ENCODE measurements at places on chromosomes 11 and 22. TPM values are rescaled to one million over a fixed set of nuclear protein-coding genes. Genes with fewer than 3 reads are reported as not detected.

DNA sequence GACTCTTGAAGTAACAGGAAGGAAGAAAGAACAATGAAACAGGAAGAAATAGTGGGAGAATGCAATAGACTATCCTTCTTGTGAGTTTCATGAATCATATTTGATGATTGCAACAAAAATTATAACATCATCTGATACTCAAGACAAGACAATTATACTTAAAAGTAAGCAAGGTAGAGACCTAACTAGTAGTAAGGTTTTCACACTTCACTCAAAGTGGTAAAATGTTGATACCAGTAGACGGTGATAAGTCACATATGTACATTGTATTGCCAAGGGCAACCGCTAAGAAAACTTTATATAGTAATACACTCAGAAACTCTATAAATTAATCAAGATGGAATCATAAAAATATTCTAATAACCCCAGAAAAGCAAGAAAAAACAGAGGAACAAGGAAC lies 107.8 kb downstream of the CYP2R1 start:
- no peaks in the 10 kb centered on the region for H3K4me1 ChIP-seq
- DNase-seq, result no peak
- H3K36me3 ChIP-seq, result no peaks in the 10 kb centered on the region
- H3K27me3 ChIP-seq, result no peaks in the 10 kb centered on the region
- H3K4me3 ChIP-seq, result no peak overlapping the region

GRCh38 chr11:112537846-112538330 lies 277.2 kb upstream of the PLET1 start:
- no peak for DNase-seq
- H3K36me3 ChIP-seq, result no peaks in the 10 kb centered on the region
- H3K27me3 ChIP-seq, result no peaks in the 10 kb centered on the region
- no peak overlapping the region for H3K4me3 ChIP-seq
- no peak overlapping the region for H3K27ac ChIP-seq

DNA sequence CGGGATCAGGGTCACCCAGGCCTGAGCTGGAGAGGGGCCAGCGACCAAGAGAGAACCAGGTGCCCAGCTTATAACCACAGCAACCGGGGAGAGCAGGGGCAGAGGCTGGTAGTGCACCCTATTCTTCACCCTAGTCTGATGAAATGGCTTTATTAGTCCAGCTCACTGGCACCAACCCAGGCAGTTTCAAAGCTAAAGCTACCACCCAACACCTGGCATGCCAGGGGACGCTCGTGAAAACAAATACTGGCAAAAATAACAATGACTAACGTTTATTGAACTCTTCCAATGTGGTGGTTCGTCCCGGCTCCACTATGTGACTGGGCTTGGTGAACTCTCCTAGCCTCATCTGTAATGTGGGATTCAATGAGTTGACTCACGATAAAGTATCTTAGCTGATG lies 30.6 kb downstream of the SCGB1A1 start:
- no peaks in the 10 kb centered on the region for H3K4me1 ChIP-seq
- no peak overlapping the region for H3K27ac ChIP-seq
- H3K36me3 ChIP-seq, result no peaks in the 10 kb centered on the region
- no peaks in the 10 kb centered on the region for H3K27me3 ChIP-seq
- no peak for DNase-seq

GRCh38 chr22:19791894-19792293 lies 31.3 kb downstream of the TBX1 start:
- H3K4me3 ChIP-seq, result no peak overlapping the region
- no peak overlapping the region for H3K27ac ChIP-seq
- no peaks in the 10 kb centered on the region for H3K36me3 ChIP-seq
- no peak for DNase-seq

- H3K27ac ChIP-seq, result no peak overlapping the region
- DNase-seq, result no peak
- H3K36me3 ChIP-seq, result no peaks in the 10 kb centered on the region
- no peak overlapping the region for H3K4me3 ChIP-seq
- H3K4me1 ChIP-seq, result no peaks in the 10 kb centered on the region
Measured at GRCh38 chr11:102812188-102812587, 14.2 kb upstream of the MMP1 start.

- no peak overlapping the region for H3K4me3 ChIP-seq
- H3K27ac ChIP-seq, result no peak overlapping the region
- H3K36me3 ChIP-seq, result peaks cover 14% of the 10 kb centered on the region
- H3K4me1 ChIP-seq, result no peaks in the 10 kb centered on the region
- DNase-seq, result peak; percentile 69
Measured at GRCh38 chr11:975827-976226, 50.2 kb downstream of the AP2A2 start.

GRCh38 chr22:36343070-36343719 lies 44.6 kb downstream of the MYH9 start:
- no peaks in the 10 kb centered on the region for H3K4me1 ChIP-seq
- H3K27me3 ChIP-seq, result no peaks in the 10 kb centered on the region
- peaks cover 37% of the 10 kb centered on the region for H3K36me3 ChIP-seq
- H3K27ac ChIP-seq, result no peak overlapping the region
- no peak for DNase-seq

- no peaks in the 10 kb centered on the region for H3K27me3 ChIP-seq
- H3K27ac ChIP-seq, result no peak overlapping the region
- H3K36me3 ChIP-seq, result no peaks in the 10 kb centered on the region
Measured at GRCh38 chr11:21144531-21144930, 475.1 kb downstream of the NELL1 start.

- H3K4me1 ChIP-seq, result no peaks in the 10 kb centered on the region
- DNase-seq, result no peak
- no peak overlapping the region for H3K27ac ChIP-seq
- no peak overlapping the region for H3K4me3 ChIP-seq
- no peaks in the 10 kb centered on the region for H3K36me3 ChIP-seq
Measured at GRCh38 chr11:60985501-60985900, 14.0 kb downstream of the CD6 start.

DNA sequence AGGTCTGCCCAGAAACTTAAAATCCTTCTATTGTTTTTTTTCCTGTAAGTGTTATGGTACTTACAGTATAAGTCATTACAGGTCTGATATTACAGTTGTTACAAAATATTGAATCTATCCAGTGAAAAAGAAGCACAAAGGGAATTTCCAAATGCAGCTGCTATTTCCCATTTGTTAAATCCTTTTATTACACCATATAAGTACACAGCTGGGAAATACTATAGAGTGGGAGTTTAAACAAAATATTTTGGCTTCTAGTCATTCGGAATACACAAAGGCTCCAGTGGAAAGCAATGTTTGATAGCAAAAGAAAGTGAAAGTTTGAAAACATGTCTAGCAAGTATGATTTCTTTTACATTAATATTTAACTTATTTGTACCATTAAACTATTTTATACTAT lies 18.0 kb downstream of the SOX6 start:
- H3K36me3 ChIP-seq, result no peaks in the 10 kb centered on the region
- H3K4me3 ChIP-seq, result no peak overlapping the region
- DNase-seq, result no peak
- H3K27ac ChIP-seq, result no peak overlapping the region

DNA sequence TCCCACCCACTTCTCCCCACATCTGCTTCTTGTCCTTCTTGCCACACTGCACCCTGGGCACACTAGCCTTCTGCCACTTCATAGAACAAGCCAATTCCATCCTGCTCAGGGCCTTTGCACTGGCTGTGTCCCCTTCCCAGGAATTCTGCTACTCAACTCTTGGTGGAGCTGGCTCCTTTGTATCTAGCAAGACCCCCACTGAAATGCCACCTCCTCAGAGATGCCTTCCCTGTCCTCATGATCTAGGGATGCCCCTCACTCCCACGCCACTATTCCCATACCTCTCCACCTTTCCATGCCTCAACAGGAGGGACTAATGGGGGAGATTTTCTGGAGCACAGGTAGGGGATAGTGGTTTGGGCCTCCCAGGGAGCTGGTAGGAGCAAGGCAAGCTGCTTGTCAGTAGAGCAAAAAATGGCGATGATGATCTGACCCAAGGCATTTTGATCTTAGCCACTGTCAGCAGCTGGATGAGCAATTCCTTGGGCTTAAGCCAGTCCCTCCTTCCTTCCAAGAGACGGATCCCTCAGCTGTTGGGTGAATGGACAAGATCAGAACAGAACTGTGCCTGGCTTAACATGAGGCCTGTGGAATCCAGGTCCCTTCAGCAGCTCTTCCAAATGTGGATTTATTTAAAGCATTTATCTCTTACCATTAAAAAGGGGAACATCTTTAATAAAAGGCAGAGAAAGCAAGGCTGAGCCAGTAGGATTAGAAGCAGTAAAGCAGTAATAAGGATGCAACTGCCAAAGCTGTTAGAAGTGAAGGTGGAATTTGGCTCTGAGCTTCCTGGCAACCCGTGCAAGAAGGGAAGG lies 4.0 kb upstream of the PRDM11 start:
- no peaks in the 10 kb centered on the region for H3K36me3 ChIP-seq
- H3K27ac ChIP-seq, result no peak overlapping the region
- no peaks in the 10 kb centered on the region for H3K4me1 ChIP-seq
- H3K4me3 ChIP-seq, result no peak overlapping the region

GRCh38 chr22:46067159-46068111 lies 82.9 kb upstream of the PPARA start:
- peaks cover 48% of the 10 kb centered on the region for H3K27me3 ChIP-seq
- DNase-seq, result no peak
- no peak overlapping the region for H3K27ac ChIP-seq
- H3K4me3 ChIP-seq, result no peak overlapping the region

DNA sequence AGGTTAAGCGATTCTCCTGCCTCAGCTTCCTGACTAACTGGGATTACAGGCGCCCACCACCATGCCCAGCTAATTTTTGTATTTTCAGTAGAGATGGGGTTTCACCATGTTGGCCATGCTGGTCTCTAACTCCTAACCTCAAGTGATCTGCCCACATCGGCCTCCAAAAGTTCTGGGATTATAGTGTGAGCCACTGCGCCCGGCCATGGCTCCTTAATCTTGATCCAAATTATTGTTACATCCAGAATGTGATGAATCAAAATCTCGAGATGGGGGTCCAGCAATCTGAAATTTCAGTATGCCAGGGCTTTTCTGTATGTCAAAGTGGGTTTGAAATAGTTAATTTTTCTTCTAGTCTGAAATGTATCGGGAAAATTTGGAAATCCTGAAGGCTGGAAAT lies 3.7 kb downstream of the RPL27A start:
- no peaks in the 10 kb centered on the region for H3K4me1 ChIP-seq
- no peak overlapping the region for H3K27ac ChIP-seq
- no peak overlapping the region for H3K4me3 ChIP-seq
- peaks cover 30% of the 10 kb centered on the region for H3K36me3 ChIP-seq

DNA sequence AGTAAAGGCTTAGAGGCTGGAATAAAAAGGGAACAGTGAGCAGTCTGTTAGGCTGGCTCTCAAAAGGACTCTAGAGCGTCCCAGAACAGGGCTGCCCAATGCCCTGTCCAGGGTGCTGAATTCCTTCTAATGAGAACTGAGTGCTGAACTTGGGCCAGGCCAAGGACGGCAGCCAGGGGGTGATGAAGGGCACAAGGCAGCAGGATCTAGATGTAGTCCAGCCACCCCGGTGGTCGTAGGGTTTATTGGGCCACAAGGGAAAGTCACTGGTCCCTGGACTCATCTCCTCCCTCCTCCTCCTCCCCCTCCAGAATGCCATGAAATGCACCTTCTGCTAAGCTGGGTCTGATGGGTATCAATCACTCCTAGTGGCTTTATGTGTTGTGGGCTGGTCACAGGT lies 19.2 kb downstream of the NPTXR start:
- no peaks in the 10 kb centered on the region for H3K27me3 ChIP-seq
- no peaks in the 10 kb centered on the region for H3K36me3 ChIP-seq
- H3K27ac ChIP-seq, result no peak overlapping the region
- no peaks in the 10 kb centered on the region for H3K4me1 ChIP-seq
- peak; percentile 61 for DNase-seq

GRCh38 chr11:44817207-44817949 lies 90.6 kb downstream of the TSPAN18 start:
- H3K4me3 ChIP-seq, result no peak overlapping the region
- no peaks in the 10 kb centered on the region for H3K4me1 ChIP-seq
- DNase-seq, result no peak
- H3K27me3 ChIP-seq, result no peaks in the 10 kb centered on the region
- H3K27ac ChIP-seq, result no peak overlapping the region

GRCh38 chr22:20064140-20064480 lies 15.9 kb upstream of the DGCR8 start:
- no peaks in the 10 kb centered on the region for H3K4me1 ChIP-seq
- H3K4me3 ChIP-seq, result no peak overlapping the region
- no peaks in the 10 kb centered on the region for H3K36me3 ChIP-seq
- no peak overlapping the region for H3K27ac ChIP-seq
- DNase-seq, result no peak

GRCh38 chr11:43576320-43576802 lies 104.2 kb upstream of the HSD17B12 start:
- H3K4me1 ChIP-seq, result peaks cover 5% of the 10 kb centered on the region
- peaks cover 55% of the 10 kb centered on the region for H3K27me3 ChIP-seq
- H3K4me3 ChIP-seq, result 0 out of 2 replicates have a peak overlapping the region, but pooled peaks have one; percentile 57
- H3K27ac ChIP-seq, result no peak overlapping the region
- no peaks in the 10 kb centered on the region for H3K36me3 ChIP-seq

DNA sequence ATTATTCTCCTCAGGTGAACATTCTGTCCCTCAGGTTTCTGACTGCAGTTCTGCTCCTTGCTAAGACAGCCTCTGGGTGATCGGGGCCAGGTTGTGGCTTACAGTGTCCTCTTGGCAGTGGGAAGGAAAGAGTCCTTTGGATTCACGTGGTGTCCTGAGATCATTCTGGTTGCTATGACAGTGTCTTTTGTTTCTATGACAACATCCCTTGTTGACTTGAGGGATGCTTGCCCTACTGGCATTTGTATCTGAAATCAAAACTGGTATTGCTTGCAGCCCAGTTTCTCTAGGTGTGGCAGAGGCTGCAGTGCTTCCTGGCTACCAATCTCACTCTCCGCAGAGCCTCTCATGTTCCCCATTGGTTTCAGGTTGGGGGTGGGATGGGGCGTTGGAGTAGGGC lies 151.8 kb upstream of the CCDC90B start:
- peaks cover 2% of the 10 kb centered on the region for H3K4me1 ChIP-seq
- H3K4me3 ChIP-seq, result no peak overlapping the region
- no peak overlapping the region for H3K27ac ChIP-seq
- DNase-seq, result peak; percentile 11
- H3K27me3 ChIP-seq, result no peaks in the 10 kb centered on the region

DNA sequence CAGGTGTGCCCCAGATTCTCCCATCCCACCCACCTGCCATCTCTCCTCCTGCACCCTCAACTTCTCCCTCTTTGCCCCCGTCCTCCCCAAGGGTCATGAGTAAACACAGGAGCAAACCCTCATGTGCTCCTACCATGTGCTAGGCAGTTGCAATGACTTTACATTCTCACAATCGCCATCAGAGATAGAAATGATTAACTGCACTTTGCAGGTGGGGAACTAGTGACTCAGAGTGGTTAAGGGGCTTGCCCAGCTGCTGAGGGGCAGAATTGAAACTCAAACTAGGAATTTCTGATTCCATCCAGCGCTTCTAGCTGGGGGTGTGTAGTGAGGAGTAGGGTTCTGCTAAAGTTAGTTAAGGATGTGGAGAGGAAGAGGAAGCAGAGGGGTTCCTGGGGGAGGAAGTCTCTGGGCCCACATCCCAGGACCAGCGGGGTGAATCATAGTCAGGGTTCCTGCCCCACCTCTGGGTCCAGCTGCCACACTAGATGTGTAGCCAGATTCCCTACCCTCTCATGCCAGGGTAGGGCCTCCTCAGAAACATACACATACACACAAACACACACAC lies 16.0 kb upstream of the PRG2 start:
- peaks cover 25% of the 10 kb centered on the region for H3K36me3 ChIP-seq
- no peaks in the 10 kb centered on the region for H3K4me1 ChIP-seq
- H3K4me3 ChIP-seq, result no peak overlapping the region
- DNase-seq, result no peak
- H3K27me3 ChIP-seq, result no peaks in the 10 kb centered on the region

GRCh38 chr11:134519788-134520187 lies 107.7 kb upstream of the B3GAT1 start:
- peaks cover 3% of the 10 kb centered on the region for H3K4me1 ChIP-seq
- no peaks in the 10 kb centered on the region for H3K36me3 ChIP-seq
- H3K27me3 ChIP-seq, result no peaks in the 10 kb centered on the region
- H3K4me3 ChIP-seq, result no peak overlapping the region
- H3K27ac ChIP-seq, result no peak overlapping the region

Gene ZNF143
- 43.0 TPM for total RNA-seq

Gene TRIM6
- 20.6 TPM for total RNA-seq

Gene DEPDC7
- 7.6 TPM for total RNA-seq

Gene RDX
- 100 TPM for total RNA-seq
